Tibial nerve (tissue), 4 donors: ENCODE measurements at places on chromosomes 11 and 22.

DNA sequence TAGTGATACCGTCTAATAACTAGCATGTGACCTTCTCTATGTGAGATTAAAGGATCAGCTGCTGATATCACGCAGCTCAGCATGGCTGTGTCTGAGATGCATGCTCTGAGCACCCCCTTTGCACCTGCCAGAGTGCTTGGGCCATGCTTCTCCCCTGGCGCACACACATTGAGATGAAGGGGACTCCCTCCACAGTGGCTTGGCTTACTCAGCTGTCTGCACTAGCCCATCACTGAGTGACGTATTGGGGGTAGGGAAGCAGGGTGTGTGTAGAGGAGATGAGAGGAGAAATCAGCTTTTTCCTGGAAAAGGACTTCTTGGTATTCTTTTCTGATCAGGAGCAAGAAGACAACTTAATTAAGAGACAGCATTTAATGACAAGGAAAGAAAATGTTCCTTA lies 216.5 kb downstream of the BLID start:
- no peak for DNase-seq

GRCh38 chr11:9884601-9885000 lies 220.7 kb downstream of the SWAP70 start:
- no peak for DNase-seq

DNA sequence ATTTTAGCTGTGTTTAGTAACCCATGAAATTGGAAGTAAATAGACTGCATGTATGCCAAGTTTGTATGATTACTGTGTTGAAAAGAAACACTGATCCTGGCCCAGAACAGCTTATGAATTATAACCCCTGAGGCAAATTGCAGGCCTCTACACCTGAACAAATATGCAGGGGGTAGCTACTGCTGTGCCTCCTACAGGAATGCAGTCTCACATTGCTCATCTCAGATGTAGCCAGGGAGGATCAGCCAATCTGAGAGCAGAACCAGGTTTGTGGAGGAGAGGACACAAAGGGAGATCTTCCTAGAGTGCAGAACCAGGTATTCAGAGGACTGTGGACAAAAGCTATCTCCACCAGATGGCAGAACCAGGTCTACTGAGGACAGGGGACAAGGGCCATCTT lies 442.2 kb upstream of the DDI1 start:
- DNase-seq: no peak

- DNase-seq: peak; percentile 3
Observed at GRCh38 chr22:48782326-48782725, 1045.3 kb downstream of the BRD1 start.

DNA sequence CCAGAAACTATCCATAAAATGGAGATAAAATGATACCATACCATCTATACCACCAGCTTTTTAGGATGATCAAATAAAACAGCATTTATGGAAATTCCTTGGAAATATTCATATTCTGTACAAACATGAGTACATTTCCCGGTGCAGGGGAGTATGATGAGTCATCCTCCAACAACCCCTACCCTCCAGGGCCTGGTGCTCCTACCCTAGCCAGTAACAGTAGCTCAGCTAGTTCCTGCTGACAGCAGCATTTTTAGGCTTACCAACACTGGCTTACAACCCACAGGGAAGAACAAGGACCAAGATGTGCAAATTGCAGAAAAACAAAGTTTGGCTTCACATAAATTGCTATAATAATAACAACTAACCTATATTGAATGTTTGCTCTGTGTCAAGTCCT lies 406.2 kb upstream of the CADM1 start:
- no peak for DNase-seq

DNA sequence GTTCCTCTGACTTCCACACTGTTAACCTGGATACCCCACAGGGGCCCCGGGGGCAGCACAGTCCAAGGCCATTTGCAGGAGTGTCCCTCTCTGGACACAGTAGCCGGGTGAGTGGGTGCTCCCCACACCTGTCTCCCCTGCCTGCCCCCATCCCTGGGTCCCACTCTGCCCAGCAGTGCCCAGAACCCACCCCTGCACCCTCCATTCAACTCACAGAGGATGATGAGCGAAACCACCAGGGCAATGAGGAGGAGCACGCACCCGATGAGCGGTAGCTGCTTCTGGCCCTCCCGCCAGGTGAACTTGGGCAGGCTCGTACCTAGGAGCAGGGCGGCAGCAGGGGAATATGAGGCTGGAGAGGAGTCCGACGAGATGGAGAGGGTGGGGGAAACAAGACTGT lies 12.2 kb downstream of the TMPRSS13 start:
- DNase-seq: no peak

- no peak for DNase-seq
Observed at GRCh38 chr11:17610085-17610894, 63.2 kb downstream of the OTOG start.

DNA sequence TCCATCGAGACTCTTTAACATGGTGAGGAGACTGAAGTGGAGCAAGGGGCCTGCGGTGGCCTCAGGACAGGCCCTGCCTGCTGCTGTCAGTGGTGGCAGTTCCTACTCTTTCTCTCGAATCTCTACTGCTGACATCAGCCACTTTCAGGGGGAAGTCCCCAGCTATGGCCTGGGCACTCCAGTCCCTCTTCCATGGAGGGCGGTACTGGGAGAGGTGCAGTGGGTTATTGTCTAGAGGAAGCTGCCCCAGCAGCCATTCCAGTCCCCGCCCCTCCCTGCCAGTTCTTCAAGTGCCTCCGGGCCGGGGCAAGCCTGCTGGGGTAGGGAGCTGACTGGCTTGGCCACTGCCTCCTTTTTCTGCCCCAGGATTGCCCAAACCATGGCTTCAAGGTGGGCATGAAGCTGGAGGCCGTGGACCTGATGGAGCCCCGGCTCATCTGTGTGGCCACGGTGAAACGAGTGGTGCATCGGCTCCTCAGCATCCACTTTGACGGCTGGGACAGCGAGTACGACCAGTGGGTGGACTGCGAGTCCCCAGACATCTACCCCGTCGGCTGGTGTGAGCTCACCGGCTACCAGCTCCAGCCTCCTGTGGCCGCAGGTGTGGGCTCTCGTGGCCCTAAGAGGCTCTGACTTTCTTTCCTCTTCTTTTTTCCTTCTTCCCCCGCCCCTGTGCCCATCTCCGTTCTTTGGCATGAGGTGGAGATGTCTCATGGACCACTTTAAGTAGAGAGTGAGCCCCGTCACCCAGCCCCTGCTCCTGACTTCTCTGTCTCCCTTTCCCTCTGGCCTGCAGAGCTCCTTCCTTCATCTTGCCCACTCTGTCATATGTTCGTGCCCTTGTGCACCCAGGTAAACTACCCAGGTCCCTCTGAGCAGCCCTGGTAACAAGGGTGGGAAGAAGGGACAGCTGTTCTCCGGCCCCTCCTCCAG lies 13.7 kb downstream of the CHADL start:
- DNase-seq: peak; percentile 8

- DNase-seq: no peak
Observed at GRCh38 chr11:122976734-122977469, 4.7 kb downstream of the BSX start.

GRCh38 chr22:18091478-18091877 lies 13.7 kb downstream of the PEX26 start:
- DNase-seq: no peak

- DNase-seq: no peak
Observed at GRCh38 chr11:587978-588380, 11.7 kb downstream of the PHRF1 start.

DNA sequence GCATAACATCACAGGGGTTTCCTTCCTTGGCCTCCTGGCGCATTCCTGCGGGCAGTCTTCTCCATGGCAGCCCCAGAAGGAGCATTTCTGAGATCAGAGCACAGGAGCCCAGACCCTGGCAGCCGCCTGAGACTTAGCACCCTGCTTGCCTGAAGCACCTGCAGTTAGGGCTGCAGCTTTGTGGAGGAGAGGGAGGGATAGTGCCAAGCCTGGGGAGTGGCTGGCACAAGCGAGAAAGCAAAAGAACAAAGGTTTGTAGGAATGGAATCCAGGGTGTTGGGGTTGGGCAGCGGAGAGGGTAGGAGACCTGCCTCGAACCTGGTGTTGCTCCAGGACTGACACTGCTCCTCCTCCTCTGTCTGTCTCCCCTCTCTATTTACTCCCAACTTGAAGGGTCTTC lies 66.9 kb downstream of the SCN3B start:
- DNase-seq: no peak

- DNase-seq: no peak
Observed at GRCh38 chr22:26585104-26585790, 4.7 kb downstream of the TPST2 start.

DNA sequence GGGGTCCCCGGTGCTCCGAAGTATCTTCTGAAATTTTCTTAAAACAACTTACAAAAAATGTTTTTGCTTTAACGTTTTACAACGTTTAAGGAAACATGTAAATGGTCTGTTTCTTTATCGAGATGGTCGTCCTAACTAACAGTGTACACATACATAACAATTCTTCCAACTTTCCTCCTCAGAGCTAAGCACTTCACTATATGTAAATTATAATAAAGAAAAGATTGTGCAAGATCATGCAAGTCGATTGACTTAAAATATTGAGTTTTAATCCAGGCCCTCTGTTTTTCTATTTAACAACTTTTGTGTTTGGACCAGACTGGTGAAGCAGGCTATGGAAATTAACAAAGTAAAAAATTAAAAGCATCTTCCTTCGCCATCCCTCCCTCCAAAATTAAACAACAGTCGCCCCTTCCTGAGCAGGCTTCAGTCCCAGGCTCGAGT lies 4.9 kb downstream of the ALX4 start:
- DNase-seq: no peak

DNA sequence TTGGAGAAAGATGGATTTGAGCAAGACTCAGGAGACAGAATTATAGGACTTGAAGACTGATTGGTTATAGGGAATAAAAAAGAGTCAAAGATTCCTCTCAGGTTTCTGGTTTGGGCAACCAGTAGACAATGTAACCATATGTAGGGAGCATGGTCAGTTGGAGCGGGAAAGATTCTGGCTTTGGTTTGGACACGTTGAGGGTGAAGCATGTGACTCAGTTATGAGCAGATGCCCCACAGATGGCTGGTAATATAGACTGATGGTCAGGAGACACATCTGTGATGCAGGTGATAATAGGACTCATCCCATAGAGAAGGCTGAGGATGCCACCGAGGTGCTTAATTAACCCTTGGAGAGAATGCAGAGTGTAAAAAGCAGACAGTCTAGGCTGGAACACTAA lies 132.1 kb downstream of the CD44 start:
- DNase-seq: no peak

- DNase-seq: no peak
Observed at GRCh38 chr22:24188705-24189248, 7.5 kb downstream of the SUSD2 start.

DNA sequence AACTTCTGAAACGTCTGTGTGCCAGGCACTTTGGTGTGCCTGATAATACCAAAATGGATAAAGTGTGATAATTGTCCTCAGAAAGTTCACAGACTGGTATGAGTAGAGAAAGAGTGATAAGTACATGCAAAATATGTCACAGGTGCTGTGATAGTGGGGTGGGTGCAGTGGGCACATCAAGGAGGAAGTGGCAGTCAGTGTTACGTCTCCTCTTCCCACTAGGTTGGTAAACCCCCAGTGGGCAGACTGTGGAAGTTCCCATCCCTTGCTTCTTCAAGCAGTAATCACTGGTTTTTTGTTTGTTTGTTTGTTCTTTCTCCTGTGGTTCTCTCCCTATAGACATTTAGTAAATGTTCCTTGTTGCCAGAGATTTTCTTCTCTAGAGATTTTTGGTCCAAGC lies 5.4 kb downstream of the RNF121 start:
- DNase-seq: no peak

GRCh38 chr11:31443802-31444201 lies 65.6 kb downstream of the IMMP1L start:
- DNase-seq: no peak

DNA sequence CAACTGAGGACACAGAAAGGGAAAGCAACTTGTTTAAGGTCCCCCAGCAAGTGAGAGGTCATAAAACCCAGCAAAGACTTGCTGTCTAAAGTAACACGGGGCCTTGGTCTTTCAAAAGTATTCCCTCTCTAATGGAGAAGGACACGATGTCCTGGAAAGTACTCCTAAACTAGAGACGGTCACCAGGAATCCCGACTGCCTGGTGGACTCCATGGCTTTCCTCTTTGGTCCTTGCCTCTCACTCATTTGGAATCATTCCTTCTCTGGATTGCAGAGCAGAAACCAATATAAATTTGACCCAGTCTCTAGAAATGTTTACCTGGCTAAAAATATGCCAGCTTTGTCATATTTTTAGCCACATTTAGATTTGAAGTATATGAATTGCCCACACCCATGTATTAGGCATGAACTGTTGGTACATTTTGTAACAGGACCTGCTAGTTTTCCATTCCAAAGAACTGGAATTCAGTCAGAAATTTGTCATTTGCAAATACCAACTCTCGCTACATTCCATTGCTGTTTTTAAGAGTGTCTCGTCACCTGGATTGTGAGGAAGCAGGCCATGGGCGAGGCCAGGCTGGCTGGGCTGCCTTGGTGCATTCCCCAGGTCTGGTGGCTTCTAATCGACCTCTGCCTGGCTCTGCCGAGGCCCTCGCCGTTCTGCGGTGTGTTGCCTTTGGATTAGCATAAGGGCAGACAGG lies 12.9 kb downstream of the NAV2 start:
- no peak for DNase-seq

- no peak for DNase-seq
Observed at GRCh38 chr11:123145661-123146060, 49.4 kb downstream of the CLMP start.

DNA sequence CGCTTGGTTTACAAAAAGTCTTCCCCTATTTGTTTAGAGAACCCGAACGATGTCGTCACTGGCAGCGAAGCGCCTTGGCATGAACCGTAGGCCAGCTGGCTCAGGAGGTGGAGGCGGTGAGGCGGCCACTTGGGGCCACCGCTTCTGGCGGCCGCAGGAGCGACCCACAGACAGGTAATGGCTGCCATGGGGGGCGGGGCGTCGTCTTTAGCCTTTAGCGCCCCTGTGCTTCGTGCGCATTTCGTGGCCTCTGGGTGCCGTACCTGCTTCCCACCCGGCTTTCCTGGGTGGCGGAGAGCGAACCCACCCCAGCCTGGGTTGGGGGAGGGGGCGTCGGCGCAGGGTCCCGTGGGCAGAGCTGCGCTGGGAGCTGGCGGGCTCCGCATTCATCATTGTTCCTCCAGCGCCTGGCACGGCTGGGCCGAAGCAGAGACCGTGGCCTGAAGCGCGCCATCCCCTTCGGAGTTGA lies 469 bp upstream of the OSBP2 start:
- peak; percentile 5 for DNase-seq

GRCh38 chr22:26325641-26326040 lies 103.4 kb upstream of the ASPHD2 start:
- DNase-seq: no peak

DNA sequence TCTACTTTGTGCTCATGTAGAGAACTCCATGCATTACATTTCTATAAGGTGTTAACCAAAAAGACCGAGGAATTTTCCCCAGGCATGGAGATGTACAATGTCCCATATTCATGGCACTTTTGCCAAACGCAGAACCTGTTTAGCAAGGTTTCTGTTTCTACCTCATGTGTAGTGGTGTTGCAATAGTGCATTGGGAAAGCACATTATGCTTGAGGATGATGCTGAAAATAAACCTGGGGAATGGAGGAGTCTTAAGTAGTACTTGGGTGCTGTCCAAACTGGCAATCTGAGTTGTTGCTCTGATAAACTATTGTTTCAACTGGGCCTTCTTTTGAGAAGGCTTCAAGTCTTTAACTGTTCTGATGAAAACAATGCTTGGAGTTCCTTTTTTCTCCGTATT lies 11.5 kb upstream of the MUC15 start:
- DNase-seq: no peak

- DNase-seq: no peak
Observed at GRCh38 chr11:2518111-2518982, 73.5 kb downstream of the KCNQ1 start.
